ENCODE measurements at places on chromosomes 2 and 18. TPM values are rescaled to one million over a fixed set of nuclear protein-coding genes. Genes with fewer than 3 reads are reported as not detected.

AQP12B gene
- not detected for polyA plus RNA-seq

OTOF gene
- polyA plus RNA-seq = 0.03 TPM

CREB1 gene
- 4.3 TPM for polyA plus RNA-seq

CARF gene
- polyA plus RNA-seq = 2.3 TPM

PLB1 gene
- polyA plus RNA-seq = 0.84 TPM

SP5 gene
- polyA plus RNA-seq = 0.08 TPM

REEP1 gene
- 36.1 TPM for polyA plus RNA-seq

DSC3 gene
- 0.04 TPM for polyA plus RNA-seq

XIRP2 gene
- 844 TPM for polyA plus RNA-seq

MBD5 gene
- 9.9 TPM for polyA plus RNA-seq

STARD6 gene
- not detected for polyA plus RNA-seq

CFAP210 gene
- polyA plus RNA-seq = not detected

RAX gene
- polyA plus RNA-seq = not detected

IL36G gene
- not detected for polyA plus RNA-seq

CD207 gene
- polyA plus RNA-seq = 0.04 TPM

ANKRD30BL gene
- polyA plus RNA-seq = not detected
